CD4-positive, alpha-beta T cell treated with Interleukin-4 for 4 hours (primary cell): ENCODE measurements at places on chromosomes 1 and 21.

- no peak for DNase-seq
Measured at GRCh38 chr1:246544001-246544400, 22.1 kb downstream of the TFB2M start.

DNA sequence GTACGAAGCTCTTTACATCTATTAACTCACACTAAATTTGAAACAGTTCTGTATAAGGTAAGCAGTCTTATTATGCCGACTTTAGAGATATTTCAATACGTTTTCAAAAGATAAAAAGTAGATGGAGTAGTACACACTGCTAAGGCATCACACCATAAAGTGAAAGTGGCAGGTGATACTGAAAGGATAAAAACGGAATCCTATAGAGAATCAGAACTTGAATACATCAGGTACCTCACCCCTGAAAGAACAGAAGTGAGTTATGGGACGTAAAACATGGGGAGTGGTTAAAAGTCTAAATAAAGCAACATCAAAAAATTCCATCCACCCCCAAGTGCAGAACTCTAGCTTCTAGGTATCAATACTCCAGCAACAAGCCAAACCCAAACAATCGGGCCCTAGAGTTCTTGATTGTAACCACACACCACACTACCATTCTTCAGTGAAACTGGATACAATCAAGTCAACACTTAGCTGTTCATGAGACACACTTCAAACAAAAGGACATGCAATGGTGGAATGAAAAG, 142.6 kb downstream of the SMYD3 start:
- DNase-seq: no peak

DNA sequence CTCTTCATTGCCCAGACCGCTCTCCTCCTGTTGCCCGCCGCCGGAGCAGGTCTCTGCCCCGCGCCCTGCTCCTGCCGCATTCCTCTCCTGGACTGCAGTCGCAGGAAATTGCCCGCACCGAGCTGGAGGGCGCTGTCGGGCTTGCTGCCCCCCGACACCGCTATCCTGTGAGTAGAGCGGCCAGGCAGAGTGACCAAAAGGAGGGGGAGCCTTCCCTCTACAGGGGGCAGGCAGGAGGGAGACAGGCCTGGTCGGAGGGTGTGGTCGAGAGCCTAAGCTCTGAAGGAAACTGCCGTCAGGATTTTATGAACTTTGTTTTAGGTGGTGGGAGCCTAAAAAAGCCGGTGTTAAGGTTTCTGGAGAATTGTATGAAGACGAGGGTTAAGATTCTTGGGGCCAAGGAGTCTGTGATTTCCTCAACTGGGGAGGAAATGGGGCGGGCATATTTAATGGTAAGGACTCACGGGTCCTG, 517 bp downstream of the LRIG2 start:
- DNase-seq: peak; percentile 3

DNA sequence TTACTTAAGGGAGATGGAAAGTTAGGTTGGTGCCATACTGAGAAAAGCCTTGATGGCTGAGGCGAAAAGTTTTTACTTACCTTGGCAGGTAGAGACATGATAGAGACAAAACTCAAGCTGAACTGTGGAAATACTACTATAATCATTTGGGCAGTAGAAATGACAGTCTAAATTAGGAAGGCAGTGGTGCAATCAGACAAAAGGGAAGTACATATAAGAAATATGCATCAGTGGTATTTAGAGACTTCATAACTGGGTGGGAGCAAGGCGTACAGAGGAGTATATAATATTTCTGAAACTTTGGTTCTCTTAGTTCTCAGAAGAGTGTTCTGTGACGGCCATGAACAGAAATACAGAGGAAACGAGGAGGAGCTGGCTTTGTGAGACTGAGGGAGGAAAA, 2.4 kb upstream of the CEP350 start:
- DNase-seq: no peak

DNA sequence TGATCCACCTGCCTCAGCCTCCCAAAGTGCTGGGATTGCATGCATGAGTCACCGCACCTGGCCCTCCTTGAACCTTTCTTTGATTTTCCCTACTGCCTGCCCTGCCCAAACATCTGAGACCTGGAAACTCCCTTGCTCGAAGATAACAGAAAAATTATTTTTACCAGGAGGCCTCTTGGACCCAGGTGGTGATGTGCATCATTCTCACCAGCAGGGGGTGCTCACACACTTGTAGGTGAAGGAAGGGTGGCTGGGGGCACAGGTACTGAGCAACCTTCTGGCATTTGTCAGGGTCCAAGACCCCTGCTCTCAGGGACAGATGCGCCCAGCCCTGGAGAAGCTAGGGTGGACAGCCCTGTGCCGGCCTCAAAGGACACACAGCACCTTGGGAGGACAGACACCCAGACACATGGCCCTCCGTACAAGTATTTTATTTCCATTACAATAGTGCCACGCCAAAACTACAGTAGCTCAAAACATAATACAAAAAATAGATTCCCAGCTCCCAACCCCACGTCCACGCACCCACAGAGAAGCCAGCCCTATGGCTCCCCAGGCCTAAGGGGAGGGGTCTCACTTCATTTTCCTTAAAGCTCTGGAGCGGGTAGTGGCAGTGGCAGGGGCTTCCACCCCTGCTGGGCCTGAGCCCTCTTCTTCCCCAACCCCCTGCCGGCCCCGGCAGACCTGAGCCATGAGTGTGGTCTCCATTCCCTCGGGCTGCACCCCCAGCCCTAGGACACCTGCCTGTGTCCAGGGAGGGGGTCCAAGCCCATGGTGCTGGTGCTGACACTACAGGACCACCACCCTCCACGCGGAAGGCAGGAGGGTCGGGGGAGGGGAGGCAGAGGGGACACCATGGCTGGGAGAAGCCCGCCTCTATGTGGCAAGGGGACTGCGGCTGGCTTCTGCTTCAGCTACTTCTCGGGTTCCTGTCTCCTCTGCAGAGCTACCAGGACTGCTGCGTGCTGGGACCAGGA, 40.4 kb upstream of the EIF4G3 start:
- peak; percentile 58 for DNase-seq

GRCh38 chr1:150777544-150777943, 12.0 kb upstream of the CTSS start:
- no peak for DNase-seq

- no peak for DNase-seq
Measured at GRCh38 chr1:161020509-161021164, at the start of gene F11R. F11R (minus strand) TSS chr1:161021152; CDS start chr1:161021073, 79 bp downstream.

- DNase-seq: no peak
Measured at GRCh38 chr1:102050556-102050955, 53.8 kb upstream of the OLFM3 start.

DNA sequence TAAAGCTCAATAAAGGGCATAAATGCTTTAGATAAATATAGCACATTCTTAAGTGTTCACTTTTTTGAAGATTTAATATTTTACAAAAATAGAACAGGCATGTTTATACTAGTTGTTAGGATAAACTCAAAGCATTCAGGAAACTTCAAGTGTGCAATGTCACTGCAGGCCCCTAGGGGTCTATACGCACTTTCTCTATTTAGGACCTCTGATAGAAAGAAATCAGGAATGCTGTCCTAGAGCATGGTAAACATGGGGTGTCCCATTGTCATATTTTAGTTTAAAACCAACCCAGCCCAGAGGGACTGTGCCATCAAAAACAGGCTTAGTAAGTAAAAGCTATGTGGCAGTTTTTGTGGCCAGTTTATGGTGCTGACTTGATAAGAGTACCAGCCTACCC, 102.2 kb downstream of the BARHL2 start:
- DNase-seq: no peak

DNA sequence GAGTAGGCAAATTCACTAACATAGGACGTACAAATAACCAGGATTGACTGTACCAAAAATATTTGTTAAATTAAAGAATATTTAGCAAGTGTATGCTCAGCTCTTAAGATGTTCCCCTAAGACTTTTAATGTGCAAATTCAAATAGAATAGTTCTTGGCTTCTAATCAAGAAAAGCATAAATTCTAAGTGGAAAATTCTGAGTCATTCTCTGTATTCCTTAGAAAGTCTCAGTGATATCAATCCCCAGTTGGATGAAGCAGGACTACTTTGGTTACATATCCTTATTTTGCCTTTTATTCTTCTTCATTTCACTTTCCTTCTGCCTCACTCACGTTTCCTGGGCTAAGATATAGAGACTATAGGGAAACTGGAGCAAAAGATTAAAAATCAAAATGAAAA, 130.2 kb downstream of the IFI44 start:
- no peak for DNase-seq

GRCh38 chr1:243471754-243472745, 216.2 kb downstream of the SDCCAG8 start:
- no peak for DNase-seq

DNA sequence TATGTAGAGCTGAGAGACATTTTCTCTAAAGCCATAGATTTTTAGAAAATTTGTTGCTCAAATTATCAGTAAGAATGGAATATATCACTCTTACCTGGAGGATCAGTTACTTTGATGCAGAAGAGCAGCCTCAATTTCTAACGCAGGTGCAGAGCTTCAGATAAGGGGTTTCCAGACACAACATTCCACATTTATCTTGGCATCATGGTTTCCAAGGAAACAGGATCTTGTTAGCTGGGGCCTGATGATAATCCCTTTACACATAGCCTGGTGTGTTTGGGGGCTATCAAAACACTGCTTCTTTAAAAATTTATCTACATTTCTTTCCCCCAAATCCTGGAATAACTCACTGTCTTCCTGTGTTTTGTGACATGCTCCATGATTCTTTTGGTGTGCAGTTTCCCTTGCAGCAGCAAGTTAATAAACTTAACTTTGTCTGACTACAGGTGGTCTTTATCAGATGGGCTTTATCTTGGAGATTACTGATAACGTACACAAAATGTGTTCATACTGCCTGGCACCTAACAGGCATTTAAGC, 2.7 kb upstream of the STX12 start:
- no peak for DNase-seq

DNA sequence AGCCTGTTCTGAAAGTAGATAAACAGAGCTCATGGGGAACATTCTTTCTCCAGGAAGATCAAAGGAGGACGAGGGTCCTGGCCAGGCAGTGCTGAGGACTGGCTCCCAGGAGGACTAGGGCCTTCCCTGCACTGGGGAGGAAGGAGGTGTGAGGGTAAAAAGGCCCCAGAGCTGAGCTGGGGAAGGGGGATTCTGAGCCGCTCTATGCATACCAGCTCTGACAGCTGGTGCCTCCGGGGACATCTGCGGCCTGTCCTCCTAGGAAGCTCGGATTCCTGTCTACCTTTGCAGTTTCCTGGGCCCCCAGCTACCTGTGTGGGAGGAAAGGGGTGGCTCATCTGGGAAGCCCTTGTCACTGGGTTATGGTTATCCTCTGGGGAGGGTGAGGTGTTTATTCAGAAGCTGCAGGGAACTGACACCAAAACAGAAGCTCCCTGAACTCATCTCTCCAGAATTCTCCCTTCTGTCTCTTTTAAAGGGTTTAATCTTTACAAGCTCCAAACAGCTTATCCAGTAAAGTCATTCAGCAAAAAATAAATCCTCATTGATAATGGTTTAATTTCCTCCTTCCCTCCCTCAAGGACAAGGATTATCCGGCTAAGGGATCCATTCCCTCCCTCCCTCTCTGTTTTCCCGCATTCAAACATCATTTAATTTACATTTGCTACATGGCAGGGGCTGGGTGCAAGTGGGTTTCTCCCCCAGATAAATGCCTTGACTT, 31.0 kb downstream of the NENF start:
- DNase-seq: no peak

DNA sequence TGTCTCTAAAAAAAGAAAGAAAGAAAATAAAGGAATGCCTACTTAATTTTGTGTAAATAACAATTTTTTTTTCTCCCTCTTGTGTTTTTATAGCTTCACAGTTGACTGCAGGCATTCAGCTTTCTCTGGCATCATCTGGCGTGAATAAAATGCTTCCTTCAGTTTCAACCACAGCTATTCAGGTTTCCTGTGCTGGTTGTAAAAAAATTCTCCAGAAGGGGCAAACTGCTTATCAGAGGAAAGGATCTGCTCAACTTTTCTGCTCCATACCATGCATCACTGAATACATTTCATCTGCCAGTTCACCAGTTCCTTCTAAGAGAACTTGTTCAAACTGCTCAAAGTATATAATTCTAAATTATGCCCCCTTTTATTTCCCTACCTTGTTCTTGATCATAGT, 18.0 kb downstream of the ZMYM1 start:
- no peak for DNase-seq

- DNase-seq: no peak
Measured at GRCh38 chr1:15063783-15064182, 89.8 kb upstream of the TMEM51 start.

GRCh38 chr1:26700711-26701110, 4.9 kb downstream of the ARID1A start:
- no peak for DNase-seq

GRCh38 chr1:67299296-67299695, 8.4 kb upstream of the IL12RB2 start:
- no peak for DNase-seq

GRCh38 chr21:44923480-44924084, 2.9 kb upstream of the ITGB2 start:
- DNase-seq: no peak

GRCh38 chr1:231729544-231729943, 103.0 kb downstream of the DISC1 start:
- DNase-seq: no peak

GRCh38 chr1:109389638-109390341, 7.9 kb downstream of the SORT1 start:
- no peak for DNase-seq

- no peak for DNase-seq
Measured at GRCh38 chr1:67869233-67869632, 36.0 kb upstream of the GNG12 start.

- no peak for DNase-seq
Measured at GRCh38 chr1:70656361-70656760, 245.3 kb downstream of the CTH start.

DNA sequence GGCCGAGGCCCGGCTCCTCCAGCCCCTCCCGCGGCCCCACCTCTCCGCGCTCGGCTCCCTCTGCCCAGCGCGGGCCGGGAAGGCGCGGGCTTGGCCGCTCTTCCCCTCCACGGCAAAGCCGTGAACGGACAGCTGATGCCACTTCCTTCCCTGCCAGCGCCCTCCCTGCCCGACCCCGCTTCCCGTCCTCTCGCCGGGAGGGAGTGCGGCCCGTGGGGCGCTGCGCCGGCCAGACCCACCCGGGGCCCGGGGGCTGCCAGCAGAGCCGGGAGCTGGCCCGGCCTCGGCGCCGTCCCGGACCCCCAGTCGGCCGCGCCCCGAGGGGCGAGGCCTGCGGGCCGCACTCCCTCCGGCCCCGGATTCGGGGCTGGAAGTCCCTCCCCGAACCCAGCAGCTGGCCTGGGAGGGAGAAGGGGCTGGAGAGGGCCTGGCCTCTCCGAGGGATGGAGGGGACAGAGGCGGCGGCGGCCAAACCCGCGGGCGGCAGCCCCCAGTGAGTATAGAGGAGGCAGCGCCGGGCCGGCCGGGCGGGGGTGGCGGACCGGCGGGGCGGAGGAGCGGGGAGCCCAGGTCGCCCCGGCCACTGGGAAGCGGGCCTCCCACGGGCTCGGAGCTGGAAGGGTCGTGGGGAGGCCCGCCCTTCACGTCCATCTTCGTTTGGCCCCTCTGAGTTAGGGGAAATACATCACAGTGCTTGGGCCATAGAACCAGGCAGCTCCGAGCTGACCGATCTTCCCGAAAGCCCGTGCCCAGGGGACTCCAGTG, at the start of gene KIAA1614:
KIAA1614 (plus strand) TSS at position 97 of the 765 bp plus-strand sequence; CDS start at position 444, 347 bp downstream.
- DNase-seq: no peak

DNA sequence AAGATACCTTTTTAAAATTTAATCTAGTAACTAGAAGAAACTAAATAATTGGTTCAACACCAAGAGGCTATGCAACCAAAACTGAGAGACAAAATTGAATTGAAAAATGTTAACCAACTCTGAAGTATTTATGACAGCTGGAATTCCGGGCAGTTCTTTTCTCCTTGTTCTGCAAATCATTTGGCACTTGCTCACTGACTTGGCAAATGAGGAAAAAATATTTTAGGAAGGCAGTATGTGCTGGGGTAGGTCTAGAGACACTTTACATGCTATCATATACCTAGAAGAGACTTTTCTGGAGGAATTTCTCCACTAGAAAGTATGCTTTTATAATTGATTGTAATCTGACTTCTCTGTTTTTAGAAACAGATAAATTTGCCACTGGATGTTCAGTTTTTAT, 22.1 kb upstream of the SH3D21 start:
- no peak for DNase-seq
